ENCODE measurements at places on chromosomes 12 and 14.

DNA sequence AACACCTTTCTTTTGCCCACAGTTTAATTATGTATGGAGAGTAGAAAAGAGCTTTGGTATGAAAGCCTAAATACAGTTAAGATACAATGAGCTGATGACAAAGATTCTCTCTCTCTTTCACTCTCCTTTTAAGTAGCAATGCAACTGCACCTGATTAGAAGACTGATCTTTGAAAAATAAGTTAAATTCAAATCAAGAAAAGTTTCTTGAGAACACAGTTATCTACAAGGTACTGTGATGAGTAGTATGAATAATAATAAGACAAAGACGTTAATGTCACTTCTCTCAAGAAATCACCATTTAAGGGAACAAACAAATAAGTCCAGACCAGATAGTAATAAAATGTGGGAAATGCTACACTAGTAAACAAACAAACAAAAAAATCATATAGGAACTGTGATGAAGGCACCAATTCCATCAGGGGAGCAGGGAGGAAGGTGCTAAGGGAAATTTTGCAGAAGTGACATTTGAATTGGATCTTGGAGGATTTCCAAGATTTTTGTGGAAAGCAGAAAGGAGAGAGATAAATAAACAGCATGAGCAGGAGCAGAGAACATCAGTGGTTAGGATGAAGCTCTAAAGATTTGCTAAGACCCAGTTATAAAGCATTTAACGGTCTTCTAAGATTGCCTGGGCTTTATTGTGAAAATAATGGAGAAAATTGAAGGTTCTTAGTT is 65.2 kb upstream of the STK38L start:
- DNase-seq: no peak

DNA sequence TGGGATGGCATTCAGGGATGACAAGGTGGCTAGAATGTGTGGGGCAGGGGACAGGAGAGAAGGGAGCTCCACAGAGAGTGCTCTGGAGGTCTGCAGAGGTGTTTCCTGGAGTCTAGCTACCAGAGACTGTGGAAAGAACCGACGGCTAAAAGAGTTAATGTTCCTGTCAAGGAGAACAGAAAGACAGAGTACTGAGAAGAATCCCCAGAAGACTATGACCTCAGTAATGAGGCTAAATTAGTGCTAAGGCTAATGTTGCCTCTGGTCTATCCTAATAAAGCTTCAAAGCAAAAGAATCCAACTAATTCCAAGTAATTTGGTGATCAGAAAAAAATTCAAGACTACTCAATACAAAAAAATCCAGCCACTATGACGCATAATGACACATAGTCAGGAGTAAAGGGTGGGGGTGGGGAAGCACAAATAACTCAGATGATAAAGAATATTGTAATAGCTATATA is 44.7 kb downstream of the FERMT2 start:
- peak; percentile 80 for DNase-seq

- no peak for DNase-seq
These were observed 35.0 kb upstream of the GALNT9 start for GRCh38 chr12:132364348-132364902.

- no peak for DNase-seq
These were observed 1.4 kb upstream of the ARID2 start for GRCh38 chr12:45727980-45728629.

DNA sequence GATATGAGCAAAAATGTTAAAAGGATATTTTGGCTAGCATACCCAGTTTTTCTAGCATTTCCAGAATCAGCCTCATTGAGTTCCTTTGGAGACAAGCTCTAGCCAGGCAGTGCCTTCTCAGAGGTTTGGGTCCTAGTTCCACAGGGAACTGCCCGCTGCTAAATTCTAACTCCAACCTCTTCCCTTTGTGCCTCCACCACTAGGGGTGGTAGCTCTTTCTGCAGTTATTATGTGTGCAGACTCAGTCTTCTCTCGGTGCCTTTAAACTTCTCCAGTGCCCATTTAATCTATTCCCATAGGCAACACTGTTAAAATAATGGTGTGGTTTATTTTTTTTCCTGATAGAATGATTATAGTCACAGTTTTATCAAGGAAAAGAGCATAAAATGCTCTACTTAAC is 21.5 kb upstream of the SLC25A3 start:
- no peak for DNase-seq

- DNase-seq: no peak
These were observed 109.4 kb downstream of the ARF6 start for GRCh38 chr14:50001999-50002925.

DNA sequence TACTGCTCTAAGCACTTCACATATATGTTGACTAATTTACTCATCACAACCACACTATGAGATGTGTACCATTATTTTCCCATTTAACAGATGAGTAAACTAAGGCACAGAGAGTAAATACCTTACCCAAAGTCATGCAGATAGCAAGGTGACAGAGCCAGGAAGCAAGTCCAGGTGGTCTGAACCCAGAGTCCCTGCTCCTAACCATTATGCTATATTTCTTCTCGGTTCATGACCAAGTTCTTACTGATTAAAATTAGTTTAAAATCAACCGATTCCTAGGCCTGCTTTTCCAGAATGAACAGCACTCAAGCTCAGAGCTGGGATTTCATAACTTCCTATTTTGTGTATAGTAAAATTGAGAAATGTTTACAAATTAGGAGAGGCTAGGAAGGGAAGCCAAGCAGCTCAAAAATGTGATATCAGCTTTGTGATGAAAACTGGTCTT is 85.5 kb upstream of the EGLN3 start:
- no peak for DNase-seq

- DNase-seq: no peak
These were observed 41.7 kb downstream of the NEDD1 start for GRCh38 chr12:96948782-96949181.

- DNase-seq: peak; percentile 40
These were observed 114.8 kb downstream of the MON2 start for GRCh38 chr12:62581288-62582064.

GRCh38 chr14:68085742-68086141 is 266.2 kb downstream of the RAD51B start:
- DNase-seq: no peak

DNA sequence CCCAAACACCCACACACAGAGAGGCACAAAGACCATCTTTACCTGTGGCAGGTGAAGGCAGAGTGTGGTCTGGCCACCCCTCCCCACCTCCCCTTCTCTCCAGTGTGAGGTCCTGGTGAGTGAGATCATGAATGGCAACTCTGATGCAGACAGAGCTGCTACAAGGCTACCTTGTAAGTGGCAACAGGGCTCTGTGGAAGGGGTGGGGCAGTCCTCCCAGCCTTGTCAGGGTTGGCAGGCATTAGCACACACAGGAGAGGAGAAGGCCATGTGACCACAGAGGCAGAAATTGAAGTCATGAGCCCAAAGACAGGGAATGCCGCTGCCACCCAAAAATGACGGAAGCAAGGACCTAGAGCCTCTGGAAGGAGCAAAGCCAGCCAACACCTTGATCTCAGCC is 30.7 kb downstream of the VWF start:
- DNase-seq: no peak

DNA sequence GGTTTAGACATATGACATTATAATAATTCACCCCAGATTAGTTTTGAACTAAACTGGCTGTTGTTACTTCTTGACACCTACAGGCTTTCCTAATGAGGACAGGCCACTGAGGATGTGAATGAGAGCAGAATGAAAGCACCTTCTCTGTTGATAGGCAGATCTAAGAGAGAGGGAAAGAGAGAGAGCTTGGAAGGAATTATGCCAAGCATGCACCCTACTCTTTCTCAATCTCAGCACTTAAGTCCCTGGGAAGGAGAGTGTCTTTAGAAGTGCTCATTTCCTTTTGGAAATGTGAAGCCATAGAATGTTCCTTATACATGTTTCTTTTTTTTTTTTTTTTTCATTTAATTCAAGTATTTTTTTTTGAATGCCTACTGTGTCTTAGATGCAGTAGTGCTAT is 49.0 kb downstream of the TBC1D15 start:
- DNase-seq: no peak

GRCh38 chr14:106578481-106578880 is 1052.1 kb downstream of the TMEM121 start:
- DNase-seq: no peak

- DNase-seq: no peak
These were observed 136.2 kb downstream of the ANO6 start for GRCh38 chr12:45351921-45352670.
